ENCODE measurements at places on chromosomes 7 and 10. TPM values are rescaled to one million over a fixed set of nuclear protein-coding genes. Genes with fewer than 3 reads are reported as not detected.

- no peaks in the 10 kb centered on the region for H3K27me3 ChIP-seq
- H3K27ac ChIP-seq, result no peak overlapping the region
- H3K4me1 ChIP-seq, result no peaks in the 10 kb centered on the region
- no peaks in the 10 kb centered on the region for H3K36me3 ChIP-seq
These were observed 25.7 kb upstream of the LMBR1 start for GRCh38 chr7:156918635-156919034.

- no peaks in the 10 kb centered on the region for H3K27me3 ChIP-seq
- DNase-seq, result no peak
- no peaks in the 10 kb centered on the region for H3K36me3 ChIP-seq
- no peak overlapping the region for H3K4me3 ChIP-seq
- no peak overlapping the region for H3K27ac ChIP-seq
These were observed 222.2 kb upstream of the NRP1 start for GRCh38 chr10:33556620-33557019.

DNA sequence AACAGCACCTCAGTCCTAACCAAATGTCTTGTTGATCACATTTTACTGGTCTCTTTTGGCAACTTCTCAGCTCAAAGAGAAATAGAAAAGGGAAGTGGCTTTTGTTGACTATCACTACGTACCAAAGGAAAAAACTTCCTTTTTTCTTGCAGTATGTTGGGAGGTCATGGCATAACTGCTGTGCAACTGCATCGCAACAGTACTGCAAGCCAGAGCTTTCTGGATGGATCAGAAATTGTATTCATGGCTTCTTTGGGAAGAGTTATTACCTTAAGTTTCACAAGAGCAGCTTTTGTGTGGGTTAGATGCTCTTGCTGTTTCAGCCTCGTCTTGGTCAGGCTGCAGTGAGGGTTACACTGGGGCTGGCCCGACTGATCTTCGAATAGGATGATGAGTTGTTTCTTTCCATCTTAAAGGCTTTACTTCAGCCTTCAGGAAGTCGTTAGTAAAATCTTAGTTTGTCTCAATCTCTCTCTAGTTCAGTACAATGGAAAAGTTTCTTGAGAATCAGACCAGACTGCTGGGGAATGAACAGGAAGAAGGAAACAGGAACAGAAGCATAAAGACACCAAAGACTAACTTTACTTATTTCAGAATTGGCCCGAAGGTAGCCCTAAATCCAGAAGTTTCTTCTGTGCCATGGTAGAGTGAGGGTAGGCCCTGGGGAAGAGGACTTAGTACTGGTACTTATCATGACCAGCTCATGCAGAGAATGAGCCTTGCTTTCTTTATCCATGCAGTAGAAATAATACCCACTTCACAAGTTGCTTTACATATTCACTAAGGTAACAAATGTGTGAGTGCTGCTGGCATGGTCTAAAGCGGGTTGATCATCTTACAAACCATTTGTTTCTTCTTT lies 153.6 kb downstream of the CELF2 start:
- no peaks in the 10 kb centered on the region for H3K4me1 ChIP-seq
- H3K27ac ChIP-seq, result peak overlapping the region; percentile 49
- no peak for DNase-seq

DNA sequence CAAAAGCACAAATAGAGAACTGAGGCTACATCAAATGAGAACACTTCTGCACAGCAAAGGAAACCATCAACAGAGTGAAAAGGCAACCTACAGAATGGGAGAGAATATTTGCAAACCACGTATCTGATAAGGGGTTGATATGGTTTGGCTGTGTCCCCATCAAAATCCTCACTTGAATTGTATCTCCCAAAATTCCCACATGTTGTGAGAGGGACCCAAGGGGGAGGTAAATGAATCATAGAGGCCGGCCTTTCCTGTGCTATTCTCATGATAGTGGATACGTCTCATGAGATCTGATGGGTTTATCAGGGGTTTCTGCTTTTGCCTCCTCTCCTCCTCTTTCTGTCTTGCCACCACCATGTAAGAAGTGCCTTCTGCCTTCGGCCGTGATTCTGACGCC lies 120.6 kb upstream of the FRMD4A start:
- no peaks in the 10 kb centered on the region for H3K36me3 ChIP-seq
- DNase-seq, result no peak
- no peak overlapping the region for H3K27ac ChIP-seq
- no peaks in the 10 kb centered on the region for H3K4me1 ChIP-seq
- H3K4me3 ChIP-seq, result no peak overlapping the region

The HOXA10 gene
- total RNA-seq, result 2.3 TPM

The CYP2C8 gene
- total RNA-seq, result 0.73 TPM

The GTPBP4 gene
- total RNA-seq, result 50.8 TPM

Data from breast epithelium (tissue), 4 donors.